Ecto neural progenitor cell (in vitro differentiated cells): ENCODE measurements at places on chromosomes 12 and 14.

GRCh38 chr12:47868552-47869031, 36.2 kb downstream of the VDR start:
- no peak for DNase-seq

DNA sequence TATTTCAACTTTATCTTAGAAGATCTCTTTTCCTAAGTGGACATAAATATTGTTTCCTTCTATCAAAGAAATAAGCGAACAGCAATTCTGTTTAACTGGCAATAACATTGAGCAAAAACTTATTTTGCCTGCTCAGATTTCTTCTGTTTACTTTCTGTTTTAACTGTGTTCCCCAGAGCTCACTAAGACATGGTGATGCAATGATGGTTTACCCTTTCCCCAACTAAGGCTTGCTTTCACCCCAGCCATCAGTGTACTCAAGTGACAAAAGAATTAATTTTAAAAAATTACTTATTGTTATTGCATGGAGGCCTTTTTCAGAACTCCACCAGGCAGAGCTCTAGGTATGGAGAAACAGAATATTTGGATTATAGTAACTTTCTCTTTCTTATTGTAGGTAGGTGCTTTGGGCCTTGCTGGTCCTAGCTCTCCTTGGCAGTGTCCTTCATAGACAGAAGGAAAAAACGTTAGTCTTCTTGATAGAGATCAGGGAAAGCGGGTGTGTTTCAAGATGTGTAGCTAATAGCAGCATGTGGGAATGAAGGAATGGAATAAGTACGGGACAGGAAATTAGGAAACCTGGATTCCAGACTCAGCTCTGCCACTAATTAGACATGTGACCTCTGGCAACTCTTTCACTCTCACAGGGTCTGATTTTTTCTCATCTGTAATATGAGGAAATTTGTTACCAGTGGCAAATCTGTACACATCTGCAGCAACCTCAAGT, 14.6 kb upstream of the DDHD1 start:
- no peak for DNase-seq

DNA sequence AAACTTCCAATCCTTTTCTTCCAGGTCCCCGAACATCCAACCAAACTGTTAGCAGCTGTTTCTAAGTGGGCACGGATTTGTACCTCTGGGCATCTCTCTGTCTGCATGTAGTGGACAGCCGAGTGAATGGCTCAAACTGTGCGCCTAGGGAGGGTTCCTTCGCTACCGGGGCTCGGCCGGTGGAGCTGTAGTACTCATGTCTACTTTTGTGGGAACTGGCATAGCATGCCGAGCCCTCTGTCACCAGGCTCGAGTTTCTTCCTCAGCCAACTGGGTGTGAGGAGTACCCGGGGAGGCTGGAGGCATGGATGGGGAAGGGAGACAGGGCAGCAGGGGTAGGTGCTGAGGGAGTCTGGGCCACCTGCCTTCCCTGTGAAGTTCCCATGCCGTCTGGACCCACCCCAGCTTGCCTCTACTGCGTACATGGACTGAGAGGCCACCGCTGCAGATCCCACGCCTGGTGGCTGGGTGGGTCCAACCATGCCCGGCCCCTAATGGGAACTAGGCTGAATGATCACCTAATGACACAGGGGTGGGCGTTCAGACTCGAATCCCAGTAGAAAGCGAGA, 23.0 kb downstream of the TNFAIP2 start:
- no peak for DNase-seq

- no peak for DNase-seq
Observed at GRCh38 chr12:65004270-65004669, 116.8 kb downstream of the WIF1 start.

GRCh38 chr14:72965249-72965648, 39.0 kb downstream of the DCAF4 start:
- DNase-seq = no peak

- DNase-seq = no peak
Observed at GRCh38 chr14:100045642-100046344, 19.4 kb upstream of the EVL start.

DNA sequence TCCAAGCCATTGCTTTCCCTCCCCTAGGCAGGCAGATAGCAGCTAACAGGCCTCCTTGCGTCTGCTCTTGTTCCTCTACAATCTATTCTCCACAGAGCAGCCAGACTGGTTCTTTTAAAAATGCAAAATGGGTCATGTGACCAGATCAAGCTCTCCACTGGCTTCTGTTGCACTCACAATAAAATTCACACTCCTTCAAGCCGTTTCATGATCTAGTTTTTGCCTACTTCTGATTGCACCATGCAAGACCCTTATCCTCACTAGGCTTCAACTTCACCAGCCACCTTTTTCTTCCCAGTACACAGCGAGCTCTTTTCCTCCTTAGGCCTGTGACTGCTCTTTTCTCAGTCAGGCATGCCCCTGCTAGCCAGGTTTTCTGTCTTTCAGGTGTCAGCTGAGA, 6.1 kb upstream of the KRAS start:
- DNase-seq = no peak

DNA sequence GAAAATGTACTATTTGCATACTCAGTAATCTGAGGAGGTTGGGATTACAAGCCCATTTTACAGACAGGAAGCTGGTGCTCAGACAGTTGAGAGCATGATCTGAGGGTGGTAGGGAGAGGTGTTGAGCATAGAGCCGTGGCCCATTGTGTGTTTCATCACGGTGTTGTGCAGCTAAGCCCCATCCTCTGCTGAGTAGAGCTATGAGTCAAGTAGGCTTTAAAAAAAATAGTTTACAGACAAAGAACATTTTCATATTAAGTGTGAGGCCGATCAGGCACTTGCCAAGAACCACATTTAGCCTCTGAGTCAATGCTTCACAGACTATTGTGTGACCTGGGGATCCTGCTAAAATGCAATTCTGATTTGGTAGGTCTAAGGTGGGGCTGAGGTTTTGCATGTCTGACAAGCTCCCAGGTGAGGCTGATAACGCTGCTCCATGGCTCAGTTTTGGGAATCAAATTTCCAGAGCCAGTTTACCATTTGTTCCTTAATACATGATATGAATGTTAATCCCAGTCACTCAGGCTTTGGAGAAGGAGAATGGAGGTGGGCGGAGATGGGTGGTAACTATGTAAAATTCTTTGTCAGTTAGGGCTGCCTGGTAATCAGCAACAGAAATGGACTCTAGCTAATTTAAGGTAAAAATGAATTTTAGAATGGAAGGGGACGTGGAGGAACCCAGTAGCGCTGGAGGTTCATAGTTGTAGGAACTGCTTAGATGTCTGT, 22.2 kb downstream of the ZNF664 start:
- no peak for DNase-seq

DNA sequence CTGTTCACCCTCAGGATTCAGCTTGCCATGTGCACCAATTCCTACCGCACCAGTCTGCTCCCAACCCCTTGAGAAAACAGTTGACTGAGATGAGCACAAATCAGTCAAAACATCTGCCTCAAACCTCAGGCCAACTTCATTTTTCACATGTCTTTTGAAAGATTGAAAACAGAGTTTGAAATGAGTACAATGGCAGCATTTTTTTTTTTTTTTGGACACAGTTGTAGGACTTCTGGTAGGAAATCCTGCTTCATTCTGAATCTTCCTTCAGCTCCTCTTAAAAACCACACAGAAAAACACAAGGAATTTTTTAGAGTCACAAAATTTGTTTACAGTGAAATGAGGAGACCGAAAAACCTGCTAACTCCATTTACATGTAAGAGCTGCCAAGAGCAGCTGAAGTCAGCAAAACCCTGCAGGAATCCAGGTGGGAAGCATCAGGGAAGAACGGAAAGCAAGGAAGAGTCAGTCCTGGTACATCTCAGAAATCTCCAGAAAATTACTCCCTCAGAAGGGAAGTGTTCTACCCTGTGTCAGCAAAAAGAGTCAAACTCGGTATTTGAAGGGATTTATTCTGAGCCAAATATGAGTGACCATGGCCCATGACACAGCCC, 100.3 kb upstream of the TMTC1 start:
- DNase-seq = no peak

DNA sequence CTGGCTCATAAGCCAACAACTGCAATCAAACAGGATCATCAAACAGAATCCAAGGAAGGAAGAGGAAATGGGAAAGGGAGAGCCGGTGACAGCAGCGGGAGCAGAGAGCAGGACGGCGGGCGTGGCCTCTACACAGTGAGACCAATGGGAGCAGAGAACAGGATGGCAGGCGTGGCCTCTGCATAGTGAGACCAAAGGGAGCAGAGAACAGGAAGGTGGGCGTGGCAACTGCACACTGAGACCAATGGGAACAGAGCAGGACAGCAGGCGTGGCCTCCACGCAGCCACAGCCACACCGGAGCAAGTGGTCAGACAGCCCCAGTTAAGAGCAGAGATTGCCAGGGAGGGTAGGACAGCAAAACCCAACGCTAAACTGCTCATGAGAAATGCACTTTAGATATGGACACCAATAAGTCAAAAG, 16.4 kb downstream of the LRCOL1 start:
- DNase-seq = peak; percentile 93

GRCh38 chr12:109343677-109344076, 4.0 kb upstream of the MYO1H start:
- DNase-seq = no peak

GRCh38 chr14:89365061-89365801, 51.8 kb downstream of the FOXN3 start:
- no peak for DNase-seq

DNA sequence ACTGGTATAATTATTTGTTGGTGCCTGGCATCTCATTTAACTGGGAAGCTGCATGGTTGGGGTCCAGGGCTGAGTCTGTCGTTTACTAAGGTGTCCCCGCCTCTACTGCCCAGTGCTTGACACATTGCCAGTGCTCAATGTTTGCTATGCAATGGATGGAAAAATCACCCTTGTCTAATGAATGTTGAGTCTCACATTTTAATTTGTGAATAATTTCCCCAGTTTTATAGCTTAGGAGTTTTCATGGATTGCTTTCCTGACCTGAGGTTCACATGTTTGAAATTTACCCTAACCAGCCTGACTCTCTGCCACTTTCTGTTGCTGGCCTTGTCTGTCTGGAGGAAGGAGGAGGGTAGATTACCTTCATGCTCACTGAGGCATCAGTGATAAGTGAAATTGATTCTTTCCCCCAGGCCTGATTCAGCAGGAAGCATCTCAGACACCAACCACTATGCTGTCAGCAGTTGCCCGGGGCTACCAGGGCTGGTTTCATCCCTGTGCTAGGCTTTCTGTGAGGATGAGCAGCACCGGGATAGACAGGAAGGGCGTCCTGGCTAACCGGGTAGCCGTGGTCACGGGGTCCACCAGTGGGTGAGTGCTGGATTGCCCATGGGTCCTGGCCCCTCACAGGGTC, 2.4 kb downstream of the DHRS2 start:
- DNase-seq = no peak

DNA sequence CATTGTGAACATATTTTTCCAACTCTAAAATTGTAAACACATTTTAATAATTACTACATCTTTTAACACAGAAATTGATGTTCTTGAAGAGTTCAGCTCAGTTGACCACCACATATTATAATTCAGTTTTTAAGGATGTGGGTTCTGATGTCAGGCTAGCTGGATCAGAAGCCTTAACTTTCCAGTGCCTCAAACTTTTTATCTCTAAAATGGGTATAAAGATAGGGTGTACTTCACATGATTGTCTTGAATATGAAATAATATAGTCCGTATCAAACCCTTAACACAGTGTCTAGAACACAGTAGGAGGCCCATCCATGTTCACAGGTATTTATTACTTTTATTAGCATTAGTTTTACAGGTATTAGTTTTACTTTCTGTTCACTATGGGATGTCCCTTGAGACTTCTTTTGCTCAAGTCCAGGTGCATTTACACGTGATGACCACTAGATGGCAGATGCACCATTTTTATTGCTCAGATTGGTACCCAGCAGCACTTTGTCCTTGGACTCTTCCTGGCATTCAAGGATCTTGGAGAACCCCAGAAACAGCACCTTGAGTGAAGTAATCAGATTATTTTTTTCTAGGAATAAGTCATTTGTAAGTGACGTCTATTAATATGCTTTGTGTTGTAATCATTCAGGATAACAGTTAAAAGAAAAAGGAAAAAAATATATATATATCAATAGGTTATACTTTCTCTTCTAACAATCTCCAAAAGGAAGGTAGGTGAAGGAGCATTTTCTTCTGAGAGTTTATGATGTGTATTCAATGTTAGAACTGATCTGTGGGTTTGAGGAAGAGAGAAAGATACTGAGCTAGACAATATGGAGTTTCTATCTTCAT, 580.2 kb downstream of the ETNK1 start:
- no peak for DNase-seq

DNA sequence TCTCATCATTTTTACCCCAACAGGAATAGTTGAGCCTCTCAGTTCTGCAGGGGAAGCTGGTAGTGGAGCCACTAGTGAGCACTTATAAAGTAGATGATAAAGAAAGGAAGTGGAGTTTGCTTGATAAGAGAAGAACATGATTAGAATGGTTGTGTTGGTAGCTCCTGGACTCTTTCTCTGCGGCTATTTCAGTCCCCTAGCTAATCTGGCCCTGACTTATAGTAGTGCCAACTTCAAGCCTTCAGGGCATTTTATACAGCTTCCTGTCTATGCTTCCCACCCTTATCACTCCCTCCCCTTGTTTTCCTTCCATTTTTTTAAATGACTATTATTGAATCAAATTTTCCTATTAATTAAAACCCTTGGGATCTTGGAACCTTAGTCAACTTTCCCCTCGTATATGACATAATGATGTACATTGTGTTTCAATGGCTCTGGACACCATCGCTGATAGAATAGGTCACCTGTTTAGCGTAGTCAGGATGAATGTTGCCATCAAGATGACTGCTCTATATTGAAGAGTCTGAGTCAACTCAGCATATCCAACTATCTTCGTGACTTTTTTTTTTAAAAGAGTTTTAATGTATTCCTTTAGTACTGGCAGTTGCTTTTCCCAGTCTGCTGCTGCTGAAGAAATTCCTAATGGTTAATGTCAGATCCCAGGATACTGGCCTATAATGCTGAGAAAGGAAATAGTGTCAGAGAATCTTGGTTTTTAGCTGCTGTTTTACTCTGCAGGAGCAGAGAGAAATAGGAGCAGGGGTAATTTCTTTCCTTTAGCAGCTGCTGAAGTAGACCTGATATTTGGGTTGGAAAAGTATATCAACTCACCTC, 16.2 kb upstream of the PCNX1 start:
- no peak for DNase-seq

DNA sequence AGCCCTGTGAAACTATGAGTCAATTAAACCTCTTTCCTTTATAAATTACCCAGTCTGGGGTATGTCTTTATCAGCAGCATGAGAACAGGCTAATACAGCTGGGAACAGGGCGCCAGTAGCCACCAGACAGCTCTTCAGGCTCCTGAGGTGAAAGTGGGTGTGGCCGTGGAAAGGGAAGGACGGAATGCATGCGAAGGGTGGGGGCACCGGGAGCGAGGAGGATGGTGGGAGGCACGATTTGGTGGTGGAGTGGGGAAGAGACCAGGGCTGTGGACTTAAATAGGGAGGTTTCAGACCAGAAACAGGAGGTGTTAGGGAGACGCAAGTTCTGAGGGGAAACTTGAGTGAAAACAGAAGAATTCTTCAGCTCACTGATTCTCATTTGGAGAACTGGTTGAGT, 44.1 kb upstream of the CHST11 start:
- no peak for DNase-seq
